ENCODE measurements at places on chromosomes 13 and 19.

- no peak for DNase-seq
Measured at GRCh38 chr19:23385404-23385803, 9.9 kb downstream of the ZNF91 start.

GRCh38 chr19:29807178-29807577 is 4.6 kb upstream of the CCNE1 start:
- DNase-seq, result no peak

GRCh38 chr13:23411706-23412105 is 21.8 kb downstream of the SACS start:
- no peak for DNase-seq

- DNase-seq, result no peak
Measured at GRCh38 chr13:23557733-23558132, 12.5 kb upstream of the TNFRSF19 start.

- no peak for DNase-seq
Measured at GRCh38 chr19:33553530-33554310, 32.1 kb upstream of the PEPD start.

- peak; percentile 6 for DNase-seq
Measured at GRCh38 chr13:111216166-111216960, 101.3 kb downstream of the ARHGEF7 start.

DNA sequence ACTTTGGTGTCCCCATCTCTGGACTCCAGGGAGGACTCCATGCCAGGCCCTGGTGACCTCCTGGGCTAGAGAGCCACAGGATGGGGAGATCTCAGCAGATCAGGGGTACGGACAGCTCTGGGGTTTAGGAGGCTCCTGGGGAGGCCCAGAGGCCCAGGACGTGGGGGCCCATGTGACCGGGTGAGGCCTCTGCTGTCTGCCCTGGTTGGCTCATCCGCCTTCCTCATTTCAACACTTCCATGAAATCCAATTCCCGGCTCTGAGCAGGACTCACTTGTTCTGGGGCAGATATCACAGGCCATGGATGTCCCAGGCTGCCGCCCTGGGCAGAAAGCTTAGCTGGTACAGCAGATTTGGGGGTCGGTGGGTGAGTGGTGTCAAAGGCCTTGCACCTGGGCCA is 1.1 kb upstream of the PRAM1 start:
- no peak for DNase-seq

DNA sequence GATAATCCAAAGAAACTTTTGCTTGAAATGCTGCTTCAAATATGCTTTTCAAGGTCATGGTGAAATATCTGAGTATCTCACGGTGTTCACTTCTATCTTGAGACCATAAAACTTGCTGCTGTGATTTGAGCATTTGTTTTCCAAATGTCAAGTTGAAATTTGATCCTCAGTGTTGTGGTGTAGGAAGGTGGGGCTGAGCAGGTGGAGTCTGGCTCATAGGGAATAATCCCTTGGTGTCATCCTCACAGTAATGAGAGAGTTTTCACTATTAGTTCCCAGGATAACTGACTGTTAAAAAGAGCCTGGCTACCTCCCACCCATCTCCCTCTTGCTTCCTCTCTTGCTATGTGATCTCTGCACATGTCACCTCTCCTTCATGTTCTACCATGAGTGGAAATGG is 858.0 kb upstream of the SLITRK5 start:
- no peak for DNase-seq

- no peak for DNase-seq
Measured at GRCh38 chr19:54653181-54653809, 9.5 kb upstream of the LILRB4 start.

DNA sequence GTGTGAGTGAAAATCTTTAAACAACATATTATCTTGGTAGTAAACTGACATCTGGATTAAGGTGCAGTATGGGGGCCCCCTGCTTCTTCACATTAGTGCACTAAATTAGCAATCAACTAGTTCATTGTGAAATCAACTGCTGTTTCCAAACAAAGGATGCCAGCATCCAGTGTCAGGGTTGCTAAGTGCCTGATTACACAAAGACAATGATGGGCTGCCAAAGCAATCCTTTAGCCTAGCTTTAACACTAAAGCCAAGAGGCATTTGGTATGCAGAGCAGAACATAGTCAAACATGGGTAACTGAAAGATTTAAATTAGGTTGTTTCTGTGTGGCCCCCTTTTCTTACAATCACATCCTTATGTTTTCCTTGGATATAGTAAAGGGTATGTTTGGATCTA is 543.1 kb upstream of the SLITRK5 start:
- no peak for DNase-seq

DNA sequence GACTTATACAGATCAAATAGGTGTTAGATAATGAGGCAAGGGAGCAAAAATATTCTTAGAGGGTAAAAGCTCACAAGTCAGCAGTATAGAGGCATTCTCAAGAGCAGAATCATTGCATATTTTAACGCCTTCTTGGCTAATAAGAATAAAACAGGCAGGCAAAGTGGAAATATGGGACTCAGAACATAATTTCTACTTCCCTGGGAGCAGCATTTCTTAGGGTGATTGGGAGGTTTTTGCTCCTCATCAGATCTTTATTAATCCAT is 39.6 kb downstream of the LHFPL6 start:
- no peak for DNase-seq

GRCh38 chr19:3465552-3465951 is 14.8 kb downstream of the SMIM24 start:
- no peak for DNase-seq

DNA sequence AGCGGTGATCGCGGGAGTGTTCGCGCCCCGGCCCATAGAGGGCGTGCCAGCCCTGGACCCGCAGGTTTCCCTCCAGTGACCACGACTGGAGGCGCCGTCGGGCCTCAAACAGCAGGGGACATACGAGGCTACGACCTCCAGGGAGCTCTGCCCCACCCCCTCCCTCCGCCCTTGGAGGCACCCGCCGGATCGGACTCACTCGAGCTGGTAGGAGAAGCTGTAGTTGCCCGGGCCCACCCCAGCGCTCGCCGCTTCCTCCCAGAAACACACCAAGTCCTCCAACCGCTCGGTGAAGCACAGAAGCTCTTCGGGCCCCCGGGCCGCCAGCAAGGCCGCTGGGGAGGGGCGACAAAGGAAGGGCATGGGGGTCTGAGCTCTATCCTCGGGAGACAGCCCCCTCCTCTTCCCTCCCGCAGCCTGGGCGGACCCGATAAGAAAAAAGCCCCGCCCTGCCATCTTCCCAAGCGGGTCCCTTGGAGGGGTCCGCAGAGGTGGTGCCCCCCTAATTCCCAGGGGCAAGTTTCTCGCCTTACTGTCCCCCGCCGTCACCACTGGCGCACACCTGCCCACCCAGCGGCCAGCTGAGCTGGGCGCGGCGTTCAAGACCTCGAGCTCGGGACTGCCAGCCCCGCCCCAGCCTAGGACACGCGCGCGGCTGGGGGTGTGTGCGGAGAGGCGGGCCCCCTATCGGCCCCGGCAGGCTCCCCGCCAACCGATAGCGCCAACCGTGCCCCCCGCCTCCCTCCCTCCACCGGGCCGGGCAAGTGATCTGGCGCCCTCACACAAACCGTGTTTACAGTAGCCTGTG is 1.0 kb downstream of the EPOR start:
- DNase-seq, result peak; percentile 26

- no peak for DNase-seq
Measured at GRCh38 chr13:77919246-77919920, 752 bp upstream of the EDNRB start.

DNA sequence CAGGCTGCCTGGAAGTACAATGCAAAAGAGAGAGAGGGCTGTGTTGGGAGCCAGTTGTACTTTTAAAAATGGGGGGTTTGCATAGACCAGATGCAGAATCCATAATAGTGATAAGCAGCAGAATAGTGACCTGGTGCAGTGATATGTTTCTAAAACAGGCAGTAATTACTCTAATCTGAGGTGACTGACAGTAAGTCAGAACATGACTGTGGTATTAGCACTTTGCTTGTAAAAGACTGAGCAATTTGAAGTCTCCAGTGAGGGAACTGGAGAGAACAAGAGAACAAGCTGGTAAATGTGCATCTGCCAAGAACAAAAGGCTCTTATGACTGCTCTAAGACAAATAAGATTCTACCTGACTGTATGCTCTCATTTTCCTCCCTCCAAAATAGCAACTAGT is 383.4 kb downstream of the ITGBL1 start:
- no peak for DNase-seq

DNA sequence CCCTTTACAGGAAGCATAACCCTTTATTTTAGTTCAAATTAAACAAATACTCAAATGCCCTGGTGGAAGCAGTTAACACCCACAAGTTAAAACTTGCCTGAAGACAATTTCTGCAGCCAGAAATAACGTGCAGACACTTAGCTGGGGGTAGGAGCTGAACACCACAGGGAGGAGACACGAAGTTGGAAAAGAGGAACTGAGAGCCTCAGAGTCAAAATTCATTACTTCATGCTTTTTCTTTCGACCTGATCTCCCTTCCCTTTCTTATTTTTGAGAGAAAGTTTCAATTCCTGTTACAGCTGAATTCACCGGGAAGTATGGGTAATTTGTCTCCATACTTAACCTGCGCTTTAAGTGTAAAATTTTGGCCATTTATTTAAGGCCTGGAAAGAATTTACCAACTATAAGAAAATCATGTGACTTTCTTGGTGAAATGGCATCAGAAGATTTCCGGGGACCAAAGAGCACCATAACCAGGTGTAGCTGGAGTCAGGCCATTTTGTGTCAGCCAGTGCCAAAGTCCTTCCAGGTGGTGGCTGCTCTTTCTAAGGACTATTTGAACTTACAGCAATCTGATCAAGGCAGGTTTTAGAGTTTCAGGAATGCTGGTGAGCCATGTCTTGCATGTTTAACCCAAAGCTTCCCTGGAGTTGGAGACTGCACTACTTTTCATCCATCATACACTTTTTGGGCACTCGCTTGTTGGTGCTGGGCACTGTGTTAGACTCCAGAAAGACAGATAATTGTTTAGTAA is 46.5 kb upstream of the RCBTB2 start:
- peak; percentile 95 for DNase-seq

- no peak for DNase-seq
Measured at GRCh38 chr13:53281677-53282076, 253.1 kb downstream of the OLFM4 start.

- DNase-seq, result peak; percentile 57
Measured at GRCh38 chr19:41364524-41365391, 809 bp upstream of the B9D2 start.

DNA sequence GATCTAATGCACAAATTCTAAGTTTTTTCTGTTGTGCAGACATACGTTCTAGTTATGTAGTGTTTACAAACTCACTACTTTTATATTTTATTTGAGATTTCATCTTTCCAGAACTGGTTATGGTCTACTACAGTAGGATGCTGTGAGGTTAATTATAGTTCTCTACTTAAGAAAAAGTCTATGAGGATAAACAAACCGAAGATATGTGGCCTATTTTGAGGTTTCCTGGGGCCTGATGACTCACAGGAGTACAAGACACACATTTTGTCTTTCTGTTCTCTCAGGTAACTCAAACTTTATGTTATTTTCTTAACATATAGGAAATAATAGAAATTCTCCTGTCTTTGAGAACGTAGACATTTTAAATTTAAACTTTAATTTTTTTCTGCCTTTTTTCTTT is 45.1 kb downstream of the PCDH20 start:
- no peak for DNase-seq

GRCh38 chr13:79398915-79399314 is 7.1 kb downstream of the RBM26 start:
- DNase-seq, result no peak

- DNase-seq, result peak; percentile 19
Measured at GRCh38 chr19:6632002-6632621, 37.8 kb downstream of the TNFSF14 start.

DNA sequence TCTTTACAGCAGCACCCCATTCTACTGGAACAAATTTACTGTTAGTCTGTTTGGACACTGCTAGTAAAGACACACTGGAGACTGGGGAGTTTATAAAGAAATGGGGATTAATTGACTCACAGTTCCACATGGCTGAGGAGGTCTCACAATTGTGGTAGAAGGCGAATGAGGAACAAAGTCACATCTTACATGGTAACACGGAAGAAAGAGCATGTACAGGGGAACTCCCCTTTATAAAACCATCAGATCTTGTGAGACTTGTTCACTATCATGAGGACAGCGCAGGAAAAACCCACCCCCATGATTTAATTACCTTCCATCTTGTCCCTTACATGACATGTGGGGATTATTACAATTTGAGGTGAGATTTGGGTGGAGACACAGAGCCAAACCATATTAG is 1204.2 kb downstream of the SLITRK1 start:
- DNase-seq, result no peak

- no peak for DNase-seq
Measured at GRCh38 chr13:59771272-59771671, 392.5 kb downstream of the DIAPH3 start.

GRCh38 chr19:40811478-40812341 is 12.7 kb downstream of the EGLN2 start:
- no peak for DNase-seq

DNA sequence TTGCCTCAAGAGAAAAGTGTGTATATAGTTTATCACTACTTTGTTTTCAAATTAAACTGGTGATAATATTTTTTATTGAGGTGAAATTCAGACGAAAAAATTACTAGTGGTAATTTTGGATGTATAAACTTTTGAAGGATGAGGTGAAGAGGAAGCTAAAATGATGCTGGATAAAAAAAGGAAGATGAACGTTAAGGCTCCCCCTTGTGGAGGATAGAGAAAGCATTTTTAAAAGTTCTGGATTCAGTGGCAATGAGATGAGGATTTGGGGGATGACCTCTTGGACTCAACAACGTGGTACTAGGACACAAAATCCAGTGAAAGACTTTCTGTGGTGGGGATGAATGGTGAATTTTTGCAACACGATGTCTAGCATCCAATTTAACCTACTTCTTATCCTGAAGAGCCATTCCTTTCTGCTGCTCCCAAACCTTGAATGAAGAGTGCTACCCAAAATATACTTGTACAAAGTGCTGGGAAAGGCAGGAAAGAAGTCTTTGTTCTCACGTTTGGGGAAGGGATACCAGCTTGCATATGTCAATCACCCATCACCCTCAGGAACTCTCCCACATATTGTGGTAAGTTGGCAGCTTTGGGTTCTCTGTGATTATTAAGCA is 7.3 kb upstream of the SIGLEC5 start:
- DNase-seq, result no peak

- DNase-seq, result no peak
Measured at GRCh38 chr13:108305655-108306054, 36.1 kb downstream of the TNFSF13B start.

GRCh38 chr19:16788479-16788878 is 40.7 kb upstream of the SIN3B start:
- DNase-seq, result no peak

- DNase-seq, result no peak
Measured at GRCh38 chr19:5091018-5091683, 122.2 kb downstream of the KDM4B start.

DNA sequence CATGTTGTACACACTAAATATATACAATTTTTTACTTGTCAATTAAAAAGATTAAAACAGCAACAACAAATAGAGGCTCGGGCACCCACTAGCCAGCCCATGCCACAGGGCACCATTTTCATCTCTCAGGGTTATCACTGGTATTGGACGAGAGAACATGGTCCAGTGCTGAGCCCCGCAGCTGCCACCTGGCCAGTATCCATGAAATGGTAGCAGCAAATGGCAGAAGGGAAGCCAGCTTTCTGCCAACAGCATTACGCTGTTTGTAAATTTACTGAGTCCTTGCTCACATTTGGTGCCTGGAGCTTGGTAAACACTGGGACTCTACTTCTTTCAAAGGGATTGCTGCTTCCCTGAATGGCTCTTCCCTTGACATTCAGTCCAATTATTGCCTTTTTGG is 87.9 kb upstream of the WASF3 start:
- DNase-seq, result no peak

GRCh38 chr13:97879646-97880310 is 73.7 kb upstream of the IPO5 start:
- no peak for DNase-seq
